Right lung (tissue), 10 donors: ENCODE measurements at places on chromosomes 11 and 22. TPM values are rescaled to one million over a fixed set of nuclear protein-coding genes. Genes with fewer than 3 reads are reported as not detected.

Gene BTBD18
- polyA plus RNA-seq = 0.41 TPM

Gene CCDC87
- 0.16 TPM for polyA plus RNA-seq

DNA sequence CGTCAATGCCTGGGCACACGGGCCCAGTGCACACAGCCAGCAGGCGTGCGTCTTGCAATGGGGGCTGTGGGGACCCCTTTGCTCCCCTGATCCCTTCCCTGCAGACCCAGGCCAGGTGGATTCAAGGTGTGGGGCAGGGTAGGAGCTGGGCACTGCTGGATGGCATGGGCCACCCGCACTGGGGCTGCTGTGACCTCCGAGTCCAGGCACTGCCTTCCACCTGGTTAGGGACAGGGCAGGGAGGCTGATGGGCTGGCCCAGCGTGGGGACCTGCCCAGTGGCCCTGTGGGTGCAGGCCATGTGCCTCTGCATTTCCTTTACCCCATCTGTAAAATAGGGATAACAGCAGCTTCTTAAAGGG, 22.9 kb downstream of the KCNQ1 start:
- no peak for DNase-seq

Gene FAR1
- polyA plus RNA-seq = 113 TPM

- no peak for DNase-seq
Observed at GRCh38 chr11:63534895-63535461, 1.6 kb upstream of the PLAAT4 start.

Gene SCGB1D2
- polyA plus RNA-seq = not detected

Gene NEFH
- polyA plus RNA-seq = 4.5 TPM

Gene MIAT
- polyA plus RNA-seq = 4.4 TPM

DNA sequence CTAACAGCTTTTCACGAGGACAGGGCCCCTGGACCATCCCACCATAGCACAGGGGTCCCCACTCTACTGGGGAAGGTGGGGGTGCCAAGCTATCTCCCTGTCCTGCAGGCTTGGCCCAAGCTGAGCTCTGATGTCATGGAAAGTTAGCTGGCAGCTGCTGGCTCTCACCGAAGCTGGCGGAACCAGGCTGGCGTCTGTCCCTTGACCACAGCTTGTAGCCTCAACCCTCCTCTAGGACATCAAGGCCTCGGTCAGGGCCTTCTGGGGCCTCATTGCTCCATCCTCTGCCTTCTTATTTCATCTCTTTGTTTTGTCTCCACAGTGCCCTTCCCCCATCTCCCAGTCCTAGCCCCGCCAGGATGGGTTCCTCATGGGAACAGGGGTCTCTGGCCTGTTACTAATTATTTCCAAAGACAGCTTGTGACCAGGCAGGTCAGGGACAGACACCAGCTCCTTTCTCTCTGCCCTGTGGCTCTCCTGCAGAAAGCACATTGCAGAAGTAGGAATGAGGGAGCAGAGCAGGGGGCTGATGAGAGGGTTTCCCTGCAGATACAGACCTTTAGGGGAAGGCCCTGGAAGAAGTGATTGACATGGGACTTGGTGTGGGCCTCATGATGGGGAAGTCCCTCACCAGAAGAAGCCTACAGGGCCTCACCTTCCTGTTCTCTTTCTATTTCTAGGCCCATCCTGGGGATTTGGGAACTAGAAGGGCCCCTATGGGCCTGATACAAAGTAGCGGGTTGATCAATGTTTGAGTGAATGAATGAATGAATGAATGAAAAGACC, 97.5 kb upstream of the ALX4 start:
- DNase-seq = no peak

DNA sequence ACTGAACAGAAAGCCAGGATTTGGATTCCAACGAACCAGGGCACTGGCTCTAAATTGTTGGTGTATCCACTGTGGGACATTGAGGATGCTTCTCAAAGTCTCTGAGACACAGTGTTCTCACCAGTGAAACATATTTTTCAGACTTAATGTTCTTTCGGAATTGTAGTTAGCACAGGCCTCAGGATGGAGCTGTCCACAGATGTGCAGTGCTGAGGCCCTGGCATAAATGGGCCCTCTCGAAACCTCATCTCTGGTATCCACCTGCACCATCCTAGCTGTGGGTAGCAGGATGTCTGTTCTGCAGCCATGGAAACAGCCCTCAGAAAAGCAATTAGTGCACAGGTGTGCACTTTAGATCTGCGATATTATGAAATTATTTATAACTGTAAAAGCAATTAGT, 656.8 kb downstream of the TBC1D22A start:
- no peak for DNase-seq

Gene XKR3
- polyA plus RNA-seq = not detected

GRCh38 chr11:117972629-117973502, 13.3 kb upstream of the IL10RA start:
- peak; percentile 42 for DNase-seq

DNA sequence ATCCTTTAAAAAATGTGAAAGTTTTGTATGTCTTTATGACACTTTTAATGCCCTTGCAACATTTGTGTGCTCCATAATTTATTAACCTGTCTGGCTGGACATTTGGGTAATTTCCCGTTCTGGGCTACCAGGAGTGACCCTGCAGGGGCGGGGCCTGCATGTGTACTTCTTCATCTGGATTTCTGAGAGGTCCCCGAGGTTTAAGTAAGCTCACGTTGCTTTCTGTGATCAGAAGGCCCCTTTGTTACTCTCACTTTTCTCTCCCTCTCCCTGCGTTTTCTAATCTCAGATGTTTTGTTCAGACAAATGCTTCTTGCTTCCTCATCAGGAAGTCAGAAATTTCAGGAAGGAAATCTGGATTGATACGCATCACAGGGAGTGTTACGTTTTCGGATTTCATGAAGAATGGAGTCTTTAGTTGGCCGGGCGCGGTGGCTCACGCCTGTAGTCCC, 78.9 kb upstream of the CRYBB3 start:
- DNase-seq = no peak

Gene CDKN1C
- 51.0 TPM for polyA plus RNA-seq

Gene OR51A7
- polyA plus RNA-seq = not detected

- no peak for DNase-seq
Observed at GRCh38 chr22:47189056-47189916, 426.8 kb downstream of the TBC1D22A start.

Gene HBD
- polyA plus RNA-seq = 1.7 TPM

DNA sequence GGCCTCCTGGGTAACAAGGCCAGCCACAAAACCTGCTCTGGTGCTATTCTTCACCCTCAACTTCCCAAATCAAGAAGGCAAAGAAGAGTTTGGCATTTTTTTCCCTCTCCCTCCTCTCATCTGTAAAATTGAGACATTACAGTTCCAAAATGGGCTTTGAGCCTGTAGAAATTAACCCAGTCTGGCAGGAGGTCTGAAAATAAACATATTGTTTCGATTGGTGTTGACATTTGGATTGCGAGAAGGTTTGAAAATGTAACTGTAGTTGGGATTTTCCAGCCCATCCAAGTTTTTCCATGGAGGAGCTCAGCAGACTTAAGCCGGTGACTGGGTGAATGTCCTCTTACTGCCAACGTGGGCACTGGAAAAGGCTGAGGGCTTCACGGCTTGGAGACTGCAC, 35.0 kb upstream of the ALX4 start:
- DNase-seq = no peak

- DNase-seq = no peak
Observed at GRCh38 chr22:38018938-38019827, 34.8 kb upstream of the SOX10 start.

GRCh38 chr11:62905927-62906531, 15.1 kb downstream of the CHRM1 start:
- peak; percentile 83 for DNase-seq

GRCh38 chr22:35335468-35335867, 35.8 kb downstream of the TOM1 start:
- no peak for DNase-seq

DNA sequence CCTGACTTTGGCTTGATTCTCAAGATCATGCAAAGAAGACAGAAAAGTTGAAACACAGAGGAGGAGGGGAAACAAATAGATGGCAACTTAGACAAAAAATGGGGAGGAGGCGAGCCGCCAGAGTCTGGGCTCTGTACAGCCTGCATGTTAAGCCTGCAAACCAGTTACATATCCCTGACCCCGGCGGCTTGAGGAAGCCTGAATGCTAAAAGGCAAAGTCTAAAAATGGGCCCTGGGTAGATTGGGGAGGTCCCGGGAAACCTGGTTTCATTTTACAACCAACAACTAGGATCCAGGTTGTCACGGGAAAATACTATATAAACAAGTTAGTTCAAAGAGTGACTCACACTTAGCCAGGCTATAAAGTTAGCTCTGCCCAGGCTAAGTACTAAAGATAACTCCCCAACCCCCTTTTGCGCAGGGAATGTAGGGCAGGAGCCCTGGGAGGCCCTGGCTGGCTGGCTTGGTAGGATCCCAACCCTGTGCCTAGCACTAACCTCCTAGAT, 18.8 kb upstream of the ZBTB16 start:
- no peak for DNase-seq

Gene NLRP6
- 0.07 TPM for polyA plus RNA-seq

Gene OOSP2
- polyA plus RNA-seq = not detected

Gene NLRX1
- 14.4 TPM for polyA plus RNA-seq

DNA sequence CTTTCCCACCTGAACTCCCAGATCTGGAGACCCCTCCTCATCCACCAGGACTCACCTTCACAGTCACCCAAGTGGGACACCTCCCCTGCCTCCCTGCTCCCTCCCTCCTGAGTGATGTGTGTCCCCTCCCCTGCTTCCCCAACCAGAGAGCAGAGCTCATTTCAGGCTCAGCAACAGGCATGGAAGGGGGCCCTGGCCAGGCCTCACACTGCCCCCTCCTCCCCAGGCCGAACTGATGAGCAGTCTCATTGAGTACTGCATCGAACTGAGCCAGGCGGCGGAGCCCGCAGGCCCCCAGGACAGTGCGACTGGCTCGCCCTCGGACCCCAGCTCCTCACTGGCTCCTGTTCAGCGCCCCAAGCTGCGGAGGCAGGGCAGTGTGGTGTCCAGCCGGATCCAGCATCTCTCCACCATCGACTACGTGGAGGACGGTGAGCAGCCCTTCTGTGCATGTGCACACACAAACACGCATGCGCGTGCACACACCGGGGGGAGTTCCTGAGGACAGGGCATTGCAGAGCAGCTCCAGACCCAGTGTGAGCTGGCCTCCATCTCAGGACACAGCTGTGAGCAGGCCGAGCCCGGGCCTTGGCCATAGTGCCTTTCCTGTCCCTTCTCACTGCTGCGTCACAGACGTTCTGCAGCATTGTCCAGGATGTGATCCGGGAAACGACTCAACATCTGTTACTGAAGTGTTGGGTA, 17.8 kb upstream of the NEAT1 start:
- no peak for DNase-seq

Gene VWCE
- polyA plus RNA-seq = 2.3 TPM

DNA sequence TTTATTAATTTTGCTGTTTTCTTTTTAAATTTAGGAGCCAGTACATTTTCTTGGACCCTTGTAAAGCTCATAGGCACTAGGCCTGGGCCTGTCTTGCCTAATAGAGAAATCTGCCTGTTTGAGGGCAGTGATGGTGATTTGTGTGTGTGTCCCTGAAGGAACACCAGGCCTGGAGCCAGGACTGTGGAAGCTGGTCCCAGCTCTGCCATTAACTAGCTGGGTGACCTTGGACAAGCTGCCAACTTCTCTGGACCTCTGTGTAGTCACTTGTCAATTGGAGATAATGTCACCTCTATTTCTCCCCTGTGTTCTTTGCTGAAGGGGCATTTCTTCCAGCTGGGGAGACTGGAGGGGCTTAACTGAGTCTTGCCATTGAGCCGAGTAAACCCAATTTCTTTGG, 16.0 kb upstream of the FTH1 start:
- no peak for DNase-seq

DNA sequence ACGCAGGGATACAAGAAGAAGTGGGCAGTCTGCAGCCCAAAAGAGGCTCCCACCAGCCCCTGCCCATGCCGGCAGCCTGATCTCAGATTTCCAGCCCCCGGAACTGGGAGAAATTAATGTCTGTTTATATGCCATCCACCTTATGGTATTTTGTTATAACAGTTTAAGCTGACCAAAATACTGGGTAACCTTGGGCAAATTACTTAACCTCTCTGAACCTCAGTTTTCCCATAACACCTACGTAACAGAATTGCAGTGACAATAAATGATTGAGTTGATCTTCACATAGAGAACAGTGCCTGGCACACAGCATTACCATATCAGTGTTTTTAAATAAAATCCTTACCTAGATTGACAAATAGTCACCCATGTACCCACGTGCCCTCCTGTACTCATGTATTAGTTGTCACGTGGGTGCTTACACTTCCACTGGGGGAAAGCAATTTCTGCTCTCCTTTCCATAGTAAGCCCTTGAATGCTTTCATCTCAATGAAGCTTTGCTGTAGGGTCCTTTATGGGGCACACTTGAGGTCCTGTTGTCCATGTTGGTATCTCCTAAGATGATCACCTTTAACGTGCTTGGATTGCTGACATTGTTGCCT, 54.2 kb upstream of the PHF21A start:
- DNase-seq = no peak

DNA sequence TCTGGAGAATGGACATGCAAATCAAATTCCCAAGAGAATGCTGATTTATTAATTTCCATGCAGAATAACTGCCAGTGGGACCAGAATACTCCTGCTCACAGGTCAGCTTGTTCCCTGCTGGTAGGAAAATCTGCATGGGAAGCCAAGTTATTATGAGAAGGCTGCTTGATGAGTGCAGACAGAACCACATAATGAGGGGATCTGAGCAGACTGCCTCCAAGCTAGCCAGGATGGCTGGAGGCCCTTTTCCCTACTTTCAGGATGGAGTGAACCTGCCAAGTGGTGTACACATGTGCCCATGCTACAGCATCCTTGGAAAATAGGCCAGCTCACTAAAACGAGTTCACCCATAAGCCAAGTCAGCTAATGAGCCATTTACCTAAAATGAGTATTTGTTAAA, 55.2 kb upstream of the ZBED5 start:
- DNase-seq = no peak

DNA sequence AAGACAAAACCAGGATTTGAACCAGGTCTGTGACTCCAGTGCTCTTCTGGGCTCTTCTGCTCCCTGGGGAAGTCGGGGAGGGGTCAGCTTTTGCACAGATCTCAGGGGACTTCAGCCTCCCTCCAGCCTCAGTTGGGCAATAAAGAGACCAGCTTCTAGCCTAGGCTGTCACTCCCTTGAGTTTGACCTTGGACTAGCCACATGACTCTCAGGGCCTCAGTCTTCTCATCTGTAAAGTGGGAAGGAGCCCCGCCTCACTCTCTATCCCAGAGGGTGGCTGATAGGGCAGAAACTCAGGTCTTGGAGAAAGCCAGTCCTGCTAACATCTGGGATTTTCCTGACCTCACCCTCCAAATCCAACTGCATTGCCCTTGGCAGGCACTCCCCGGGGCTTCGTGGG, 38.7 kb downstream of the ELFN2 start:
- DNase-seq = no peak

- DNase-seq = no peak
Observed at GRCh38 chr11:73252577-73253191, 19.5 kb upstream of the P2RY6 start.

- DNase-seq = no peak
Observed at GRCh38 chr11:130109386-130109785, 39.7 kb downstream of the APLP2 start.

Gene SLC5A4
- 0.53 TPM for polyA plus RNA-seq

Gene THY1
- 47.5 TPM for polyA plus RNA-seq
